ENCODE measurements at places on chromosomes 2 and 18. TPM values are rescaled to one million over a fixed set of nuclear protein-coding genes. Genes with fewer than 3 reads are reported as not detected.

Gene GALNT13
- total RNA-seq, result not detected

Gene CCDC74B
- total RNA-seq, result not detected

Gene ANKRD62
- total RNA-seq, result 1.2 TPM

Gene UGT1A10
- 32.7 TPM for total RNA-seq

Gene SNED1
- total RNA-seq, result 22.7 TPM

Gene RAPH1
- 116 TPM for total RNA-seq

Gene KRTCAP3
- 42.0 TPM for total RNA-seq

Gene C1QL2
- total RNA-seq, result not detected

Gene STK16
- total RNA-seq, result 1.2 TPM

Gene SH2D6
- total RNA-seq, result 2.2 TPM

Gene COL3A1
- total RNA-seq, result 1,174 TPM

Gene GREB1
- total RNA-seq, result 1.3 TPM

Gene PROM2
- total RNA-seq, result 33.5 TPM

DNA sequence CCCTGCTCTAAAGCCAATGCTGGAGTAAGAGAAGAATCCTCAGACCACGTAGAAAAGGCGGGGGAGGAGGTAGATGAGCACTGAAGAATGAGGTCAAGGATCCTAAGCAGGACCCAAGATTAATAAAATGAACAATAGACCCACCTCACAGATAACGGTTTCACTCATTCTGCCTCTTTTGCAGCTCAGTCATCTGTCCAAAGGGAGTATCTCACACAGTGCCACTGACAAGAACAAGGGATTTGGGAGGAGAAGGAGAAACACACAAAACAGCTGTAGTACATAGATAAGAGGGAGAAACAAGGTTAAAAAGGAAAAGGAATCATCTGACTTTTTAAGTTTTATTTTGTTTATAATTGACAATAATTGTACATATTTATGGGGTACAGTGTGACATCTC, 30.9 kb upstream of the SULT1C4 start:
- DNase-seq, result no peak
- no peaks in the 10 kb centered on the region for H3K27me3 ChIP-seq
- H3K4me3 ChIP-seq, result no peak overlapping the region

- H3K4me1 ChIP-seq, result no peaks in the 10 kb centered on the region
- H3K27ac ChIP-seq, result no peak overlapping the region
- DNase-seq, result no peak
- no peaks in the 10 kb centered on the region for H3K27me3 ChIP-seq
- no peak overlapping the region for H3K4me3 ChIP-seq
Measured at GRCh38 chr2:133940134-133940533, 313.7 kb upstream of the MGAT5 start.

DNA sequence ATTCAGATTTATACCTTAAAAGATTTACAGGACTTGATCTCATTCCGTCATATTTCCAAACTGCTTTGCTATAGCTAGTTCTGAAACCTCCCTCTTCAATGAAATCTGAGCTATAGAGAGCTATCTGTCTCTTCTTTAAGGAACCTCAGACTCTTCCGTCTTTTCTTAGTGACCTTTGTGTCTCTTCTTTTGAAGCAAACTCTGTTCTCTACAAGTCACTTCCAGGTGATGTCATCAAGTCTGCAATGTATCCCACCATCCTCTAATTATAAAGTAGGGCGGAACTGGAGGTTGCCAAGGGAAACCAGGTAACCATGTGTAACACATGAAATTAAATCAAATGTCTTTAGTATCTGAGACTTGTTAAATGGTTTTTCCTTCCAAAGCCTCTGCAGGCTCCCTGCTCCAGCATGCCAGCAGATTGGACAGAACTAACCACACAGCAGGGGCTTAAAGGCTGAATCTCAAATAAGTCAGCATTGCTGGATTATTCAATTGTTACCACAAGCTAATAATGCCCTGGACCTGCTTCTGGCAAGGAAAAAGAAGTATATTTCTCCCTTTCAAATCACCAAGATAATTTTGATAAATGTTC, 41.2 kb upstream of the PEX13 start:
- H3K4me3 ChIP-seq, result no peak overlapping the region
- H3K27me3 ChIP-seq, result no peaks in the 10 kb centered on the region
- H3K36me3 ChIP-seq, result no peaks in the 10 kb centered on the region
- peak; percentile 17 for DNase-seq
- H3K27ac ChIP-seq, result peak overlapping the region; percentile 6
- no peaks in the 10 kb centered on the region for H3K4me1 ChIP-seq

DNA sequence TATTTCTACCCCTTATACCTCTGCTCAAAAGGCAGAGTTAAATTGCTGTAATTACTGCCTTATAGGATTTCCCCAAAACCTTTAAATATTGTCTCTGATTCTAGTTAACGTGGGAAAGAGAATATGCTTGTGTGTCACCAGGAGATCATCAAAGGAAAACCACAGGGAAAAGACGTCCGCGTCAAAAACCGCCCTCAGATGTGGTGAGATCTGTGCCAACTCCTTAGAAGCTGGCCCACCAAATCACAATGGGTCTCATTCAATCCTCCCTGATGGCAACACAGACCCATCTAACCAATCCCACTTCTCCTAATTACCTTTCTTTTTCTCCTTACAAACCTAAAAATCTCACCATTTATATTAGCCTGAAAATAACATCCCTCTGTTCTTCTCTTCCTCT, 25.4 kb downstream of the VPS54 start:
- no peak overlapping the region for H3K4me3 ChIP-seq
- no peaks in the 10 kb centered on the region for H3K27me3 ChIP-seq
- peaks cover 25% of the 10 kb centered on the region for H3K4me1 ChIP-seq
- no peak for DNase-seq
- no peaks in the 10 kb centered on the region for H3K36me3 ChIP-seq

- H3K36me3 ChIP-seq, result peaks cover 50% of the 10 kb centered on the region
- H3K27me3 ChIP-seq, result no peaks in the 10 kb centered on the region
- H3K27ac ChIP-seq, result peak overlapping the region; percentile 74
- DNase-seq, result no peak
- H3K4me3 ChIP-seq, result no peak overlapping the region
Measured at GRCh38 chr18:57666818-57667497, 45.3 kb upstream of the NARS1 start.

GRCh38 chr2:225008179-225008856, 34.0 kb downstream of the DOCK10 start:
- no peaks in the 10 kb centered on the region for H3K36me3 ChIP-seq
- no peaks in the 10 kb centered on the region for H3K4me1 ChIP-seq
- DNase-seq, result no peak
- H3K27me3 ChIP-seq, result no peaks in the 10 kb centered on the region
- H3K4me3 ChIP-seq, result no peak overlapping the region
- no peak overlapping the region for H3K27ac ChIP-seq

DNA sequence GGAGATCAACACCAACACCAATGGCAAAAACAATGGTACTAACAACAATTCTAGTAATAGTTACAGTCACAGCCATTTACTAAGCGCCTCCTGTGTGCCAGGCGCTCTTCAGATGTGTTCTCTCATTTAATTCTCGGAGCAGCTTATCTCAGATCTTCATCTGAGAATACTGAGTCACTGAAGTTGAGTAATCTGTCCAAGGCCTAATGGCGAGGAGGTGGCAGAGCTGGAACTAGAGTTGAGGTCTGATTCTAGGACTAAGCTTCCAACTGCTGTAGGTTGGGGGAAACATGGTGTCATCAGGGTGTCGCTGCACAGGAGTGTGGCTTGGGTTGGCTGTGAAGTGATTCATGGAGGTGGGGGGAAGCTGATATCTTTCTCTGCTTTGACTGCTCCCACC, 156.1 kb downstream of the DYSF start:
- no peak overlapping the region for H3K4me3 ChIP-seq
- no peak overlapping the region for H3K27ac ChIP-seq
- DNase-seq, result no peak
- H3K4me1 ChIP-seq, result peaks cover 6% of the 10 kb centered on the region
- H3K36me3 ChIP-seq, result no peaks in the 10 kb centered on the region
- no peaks in the 10 kb centered on the region for H3K27me3 ChIP-seq

- H3K27ac ChIP-seq, result no peak overlapping the region
- DNase-seq, result no peak
- no peak overlapping the region for H3K4me3 ChIP-seq
- H3K27me3 ChIP-seq, result no peaks in the 10 kb centered on the region
Measured at GRCh38 chr2:34547900-34548299, 948.8 kb upstream of the FAM98A start.

DNA sequence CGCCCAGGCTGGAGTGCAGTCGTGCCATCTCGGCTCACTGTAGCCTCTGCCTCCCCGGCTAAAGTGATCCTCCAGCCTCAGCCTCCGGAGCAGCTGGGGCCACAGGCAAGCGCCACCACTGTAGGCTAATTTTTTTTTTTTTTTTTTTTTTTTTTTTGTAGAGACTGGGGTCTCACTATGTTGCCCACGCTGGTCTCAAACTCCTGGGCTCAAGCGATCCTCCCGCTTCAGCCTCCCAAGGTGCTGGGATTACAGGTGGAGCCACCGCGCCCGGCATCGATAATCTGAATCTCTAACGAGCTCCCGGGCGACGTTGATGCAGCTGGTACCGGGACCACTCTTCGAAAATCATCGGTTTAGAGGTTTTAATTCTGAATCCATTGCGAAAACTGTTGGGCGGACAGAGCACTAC, 520 bp upstream of the CYP20A1 start:
- no peak for DNase-seq
- peak overlapping the region; percentile 81 for H3K4me3 ChIP-seq
- peaks cover 32% of the 10 kb centered on the region for H3K4me1 ChIP-seq
- no peaks in the 10 kb centered on the region for H3K27me3 ChIP-seq

DNA sequence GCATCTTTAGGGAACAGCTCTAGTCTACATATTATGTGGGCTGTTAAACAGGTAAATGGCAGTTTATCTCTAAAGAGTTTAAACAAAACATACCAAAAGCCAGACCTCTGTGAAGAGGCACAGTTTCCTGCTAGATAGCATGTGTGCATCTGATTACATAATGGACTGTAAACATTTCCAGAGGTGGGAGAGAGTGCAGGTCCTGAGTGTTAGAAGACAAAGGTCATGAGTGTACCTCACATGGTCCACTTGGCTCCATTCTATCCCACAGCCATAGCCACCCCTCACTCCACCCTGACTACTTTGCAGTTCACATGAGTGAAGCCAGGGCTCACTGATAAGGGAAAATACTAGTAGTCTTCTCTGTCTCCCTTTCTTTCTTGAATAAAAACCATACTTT, 233.4 kb downstream of the MTX2 start:
- H3K27ac ChIP-seq, result no peak overlapping the region
- H3K27me3 ChIP-seq, result no peaks in the 10 kb centered on the region
- no peak overlapping the region for H3K4me3 ChIP-seq
- no peaks in the 10 kb centered on the region for H3K4me1 ChIP-seq

DNA sequence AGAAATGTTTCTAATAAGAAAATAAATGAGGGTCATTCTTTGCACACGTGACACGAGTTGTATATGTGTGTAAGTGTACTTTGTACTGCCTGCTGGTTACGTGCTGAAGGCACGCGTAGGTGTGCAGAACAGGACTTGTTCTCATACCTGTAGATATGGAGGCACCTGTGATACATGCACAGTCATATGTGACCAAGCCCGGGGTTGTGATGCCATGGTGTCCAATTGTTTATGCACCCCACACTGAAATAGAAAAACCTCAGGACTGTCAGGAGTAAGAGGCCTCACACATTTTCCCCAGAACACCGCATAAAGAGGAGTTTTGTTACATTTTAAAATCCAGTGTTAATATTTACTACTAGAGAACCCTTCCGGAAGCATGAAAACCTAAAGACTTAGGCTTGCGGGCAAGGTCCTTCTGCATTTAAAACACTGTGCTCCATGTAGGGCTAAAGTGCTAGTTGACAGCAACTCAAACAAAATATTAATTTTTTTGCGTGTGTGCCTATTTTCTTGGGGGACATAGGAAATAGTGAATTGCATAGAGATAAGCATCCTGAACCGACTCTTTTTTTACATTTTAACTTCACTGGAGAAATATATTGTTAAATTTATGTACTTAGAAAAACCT, 9.3 kb downstream of the TSHZ1 start:
- no peak overlapping the region for H3K4me3 ChIP-seq
- no peaks in the 10 kb centered on the region for H3K36me3 ChIP-seq
- H3K27ac ChIP-seq, result peak overlapping the region; percentile 10
- no peaks in the 10 kb centered on the region for H3K27me3 ChIP-seq
- H3K4me1 ChIP-seq, result peaks cover 9% of the 10 kb centered on the region

GRCh38 chr18:3998698-3999333, 456.3 kb downstream of the DLGAP1 start:
- no peaks in the 10 kb centered on the region for H3K36me3 ChIP-seq
- no peak overlapping the region for H3K27ac ChIP-seq
- no peaks in the 10 kb centered on the region for H3K27me3 ChIP-seq
- no peak overlapping the region for H3K4me3 ChIP-seq

GRCh38 chr2:26901326-26902183, 53.6 kb downstream of the DPYSL5 start:
- peaks cover 4% of the 10 kb centered on the region for H3K27me3 ChIP-seq
- no peak overlapping the region for H3K27ac ChIP-seq
- no peaks in the 10 kb centered on the region for H3K4me1 ChIP-seq
- H3K4me3 ChIP-seq, result no peak overlapping the region
- H3K36me3 ChIP-seq, result no peaks in the 10 kb centered on the region
- DNase-seq, result no peak

GRCh38 chr2:202249521-202250253, 11.3 kb upstream of the SUMO1 start:
- H3K4me3 ChIP-seq, result no peak overlapping the region
- no peaks in the 10 kb centered on the region for H3K4me1 ChIP-seq
- H3K36me3 ChIP-seq, result no peaks in the 10 kb centered on the region
- H3K27me3 ChIP-seq, result no peaks in the 10 kb centered on the region

GRCh38 chr2:54602736-54603322, 120.6 kb upstream of the EML6 start:
- H3K4me1 ChIP-seq, result peaks cover 94% of the 10 kb centered on the region
- peak overlapping the region; percentile 22 for H3K27ac ChIP-seq
- no peak overlapping the region for H3K4me3 ChIP-seq
- DNase-seq, result no peak
- H3K36me3 ChIP-seq, result peaks cover 15% of the 10 kb centered on the region

DNA sequence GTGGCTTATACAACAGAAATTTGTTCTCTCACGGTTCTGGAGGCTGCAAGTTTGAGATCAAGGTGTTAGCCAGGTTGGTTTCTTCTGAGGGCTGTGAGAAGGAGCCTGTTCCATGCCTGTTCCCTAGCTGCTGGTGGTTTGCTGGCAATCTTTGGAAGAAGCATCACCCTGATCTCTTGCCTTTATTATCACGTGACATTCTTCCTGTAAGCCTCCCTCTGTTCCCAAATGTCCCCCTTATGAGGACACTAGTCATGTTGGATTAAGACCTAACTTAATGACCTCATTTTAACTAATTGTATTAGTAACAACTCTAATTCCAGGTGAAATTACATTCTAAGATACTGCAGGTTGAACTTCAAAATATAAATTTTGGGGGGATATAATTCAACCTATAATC, 135.2 kb downstream of the DPP10 start:
- no peaks in the 10 kb centered on the region for H3K36me3 ChIP-seq
- H3K4me3 ChIP-seq, result no peak overlapping the region
- DNase-seq, result no peak
- no peaks in the 10 kb centered on the region for H3K27me3 ChIP-seq
- no peak overlapping the region for H3K27ac ChIP-seq
- no peaks in the 10 kb centered on the region for H3K4me1 ChIP-seq

DNA sequence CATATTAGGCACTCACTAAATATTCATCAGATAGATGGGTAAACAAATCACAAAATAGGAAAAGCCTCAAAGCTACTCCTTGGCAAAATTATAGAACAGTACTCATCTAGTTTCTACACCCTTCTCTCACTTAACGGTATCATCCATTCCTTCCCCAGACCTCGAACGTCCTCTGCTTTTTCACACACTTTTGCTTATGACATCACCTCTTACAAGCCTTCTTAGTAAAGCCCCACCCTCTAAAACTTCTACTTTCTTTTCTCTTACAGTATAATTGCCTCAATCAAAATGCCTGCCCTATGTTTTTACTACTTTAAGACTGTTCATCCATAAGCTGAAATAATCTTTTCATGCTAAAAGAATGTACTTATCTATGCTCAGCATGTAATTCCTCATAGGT, 8.1 kb downstream of the CHN1 start:
- no peaks in the 10 kb centered on the region for H3K27me3 ChIP-seq
- H3K4me3 ChIP-seq, result no peak overlapping the region
- H3K36me3 ChIP-seq, result no peaks in the 10 kb centered on the region
- H3K4me1 ChIP-seq, result peaks cover 5% of the 10 kb centered on the region
- no peak for DNase-seq

Measured in stomach (tissue), 19 donors.